ENCODE measurements at places on chromosomes 13 and 19.

- DNase-seq, result no peak
Observed at GRCh38 chr13:60759499-60759898, 362.5 kb downstream of the TDRD3 start.

- DNase-seq, result no peak
Observed at GRCh38 chr13:45194081-45194939, 6.5 kb downstream of the KCTD4 start.

DNA sequence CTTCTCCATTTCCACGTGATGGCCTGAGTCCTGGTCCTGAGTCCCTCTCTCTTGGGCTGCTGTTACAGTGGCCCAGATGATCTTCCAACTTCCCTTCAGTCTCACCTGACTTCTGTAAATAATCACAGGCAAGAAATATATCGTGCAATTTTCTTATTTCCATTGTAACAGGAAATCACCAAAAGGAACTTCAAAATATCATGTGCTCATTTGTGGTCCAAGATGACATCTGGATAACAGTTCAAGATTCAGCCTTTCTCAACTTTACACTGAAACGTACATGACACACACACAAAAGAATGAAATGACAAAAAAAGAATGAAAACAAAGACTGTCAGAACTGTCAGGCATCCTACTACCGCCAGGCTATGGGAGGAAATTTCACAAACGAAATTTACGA lies 22.0 kb upstream of the RAP2A start:
- DNase-seq, result no peak

- no peak for DNase-seq
Observed at GRCh38 chr13:45119469-45119990, 780 bp upstream of the GTF2F2 start.

DNA sequence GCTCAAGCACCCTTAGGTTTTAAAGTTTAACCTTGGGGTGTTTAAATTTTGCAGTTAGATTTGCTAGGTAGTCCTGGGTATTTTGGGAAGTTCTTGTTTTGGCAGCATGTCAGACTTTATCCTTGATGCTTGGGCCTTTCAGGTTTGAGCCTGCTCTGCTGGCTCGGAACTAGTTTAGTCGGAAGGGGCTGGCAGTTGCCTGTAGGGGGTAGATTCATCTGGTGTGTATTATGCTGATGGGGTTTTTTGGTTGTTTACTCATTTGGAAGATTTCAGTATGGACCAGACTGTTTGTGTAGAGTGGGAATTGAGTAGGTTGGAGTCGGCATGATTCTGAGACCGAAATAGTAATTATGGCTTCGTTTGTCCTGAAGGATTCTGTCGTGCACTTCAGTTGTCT lies 15.1 kb downstream of the ILF3 start:
- no peak for DNase-seq

GRCh38 chr19:12786141-12786870 lies 5.0 kb upstream of the JUNB start:
- DNase-seq, result no peak

- DNase-seq, result peak; percentile 92
Observed at GRCh38 chr19:47274891-47275761, 441 bp downstream of the INAFM1 start.

- no peak for DNase-seq
Observed at GRCh38 chr19:10776900-10777650, 58.9 kb downstream of the TMED1 start.

DNA sequence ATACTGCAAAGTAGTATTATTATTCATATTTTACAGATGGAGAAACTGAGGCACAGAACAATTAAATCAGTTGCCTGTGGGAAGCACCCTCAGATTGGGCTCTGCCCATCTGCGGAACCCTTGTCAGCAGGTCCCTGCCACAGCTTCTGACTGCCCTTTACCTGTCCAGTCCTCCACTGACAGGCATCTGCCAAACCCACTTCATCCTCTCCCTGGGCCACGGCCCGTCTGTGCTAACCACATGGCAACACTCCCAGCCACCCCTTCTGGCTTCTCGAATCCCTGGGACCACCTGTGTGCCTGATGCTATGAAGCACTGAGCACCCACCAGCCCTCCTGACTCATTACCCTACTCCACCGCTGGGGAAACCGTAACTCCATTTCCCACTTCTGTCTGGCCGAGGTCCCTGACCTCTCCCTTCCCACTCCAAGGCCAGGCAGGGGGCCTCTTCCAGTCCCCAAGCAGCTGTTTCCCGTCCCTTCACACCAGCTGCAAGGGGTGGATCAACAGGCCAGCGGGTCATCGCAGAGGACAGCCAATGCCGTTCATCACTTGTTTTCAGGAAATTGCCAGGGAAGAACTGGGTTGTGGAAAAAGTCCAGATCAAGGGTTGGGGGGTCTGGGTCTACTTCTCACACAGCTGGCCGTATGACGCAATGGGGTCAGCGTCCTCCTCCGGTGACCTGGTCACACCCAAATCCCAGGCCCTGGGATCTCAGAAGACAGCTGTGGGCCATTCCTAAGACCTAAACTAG lies 2.5 kb downstream of the KANK3 start:
- no peak for DNase-seq

GRCh38 chr13:105952233-105952972 lies 583.1 kb downstream of the EFNB2 start:
- DNase-seq, result no peak

DNA sequence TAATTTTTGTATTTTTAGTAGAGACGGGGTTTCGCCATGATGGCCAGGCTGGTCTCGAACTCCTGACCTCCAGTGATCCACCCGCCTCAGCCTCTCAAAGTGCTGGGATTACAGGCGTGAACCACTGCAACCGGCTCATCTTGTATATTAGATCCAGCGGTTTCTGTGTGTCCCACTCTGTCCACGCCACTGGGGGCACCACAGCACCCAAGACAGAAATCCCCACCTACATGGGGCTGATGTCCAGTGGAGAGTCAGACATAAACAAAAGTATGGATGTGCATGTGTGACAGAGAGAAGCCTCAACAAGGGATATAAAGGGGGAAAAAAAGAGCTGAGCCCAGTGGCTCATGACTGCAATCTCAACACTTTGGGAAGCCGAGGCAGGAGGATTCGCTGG lies 65.8 kb upstream of the ADGRE5 start:
- no peak for DNase-seq

DNA sequence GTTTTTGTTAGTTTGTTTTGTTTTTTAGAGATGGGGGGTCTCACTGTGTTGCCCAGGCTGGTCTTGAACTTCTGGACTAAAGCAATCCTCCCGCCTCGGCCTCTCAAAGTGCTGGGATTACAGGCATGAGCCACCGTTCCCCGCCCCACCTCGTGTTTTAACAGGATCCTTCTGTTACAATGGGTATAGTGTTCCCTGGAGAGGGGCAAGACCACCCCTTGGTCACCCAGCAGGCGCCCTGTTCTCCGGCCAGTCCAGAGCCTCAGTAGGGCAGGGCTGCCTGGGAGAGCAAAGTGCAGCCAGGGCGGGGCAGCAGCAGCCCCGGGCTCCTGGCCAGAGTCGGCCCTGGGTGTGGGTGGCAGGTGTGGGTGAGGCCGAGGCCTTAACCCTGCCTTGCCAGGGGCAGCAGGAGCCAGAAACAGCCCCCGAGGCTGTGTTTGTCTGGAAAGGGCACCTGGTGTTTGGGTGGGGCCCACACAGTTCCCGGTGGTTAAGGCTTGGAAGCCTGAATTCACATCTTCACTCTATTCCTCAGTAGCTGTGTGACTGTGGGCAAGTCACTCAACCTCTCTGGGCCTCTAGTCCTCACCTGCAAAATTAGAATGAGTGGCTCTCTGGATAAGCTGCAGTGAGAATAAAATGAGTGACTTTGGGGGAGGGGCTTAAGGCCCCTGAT lies 7.2 kb downstream of the VASP start:
- no peak for DNase-seq

GRCh38 chr19:41753936-41754529 lies 1.3 kb upstream of the CEACAM6 start:
- no peak for DNase-seq

- no peak for DNase-seq
Observed at GRCh38 chr19:49855676-49856573, 5.0 kb downstream of the PTOV1 start.

- DNase-seq, result no peak
Observed at GRCh38 chr19:16908759-16909158, 20.0 kb downstream of the F2RL3 start.

- DNase-seq, result no peak
Observed at GRCh38 chr13:79393564-79394249, 12.3 kb downstream of the RBM26 start.

- no peak for DNase-seq
Observed at GRCh38 chr13:27293076-27293691, 22.6 kb downstream of the RASL11A start.

DNA sequence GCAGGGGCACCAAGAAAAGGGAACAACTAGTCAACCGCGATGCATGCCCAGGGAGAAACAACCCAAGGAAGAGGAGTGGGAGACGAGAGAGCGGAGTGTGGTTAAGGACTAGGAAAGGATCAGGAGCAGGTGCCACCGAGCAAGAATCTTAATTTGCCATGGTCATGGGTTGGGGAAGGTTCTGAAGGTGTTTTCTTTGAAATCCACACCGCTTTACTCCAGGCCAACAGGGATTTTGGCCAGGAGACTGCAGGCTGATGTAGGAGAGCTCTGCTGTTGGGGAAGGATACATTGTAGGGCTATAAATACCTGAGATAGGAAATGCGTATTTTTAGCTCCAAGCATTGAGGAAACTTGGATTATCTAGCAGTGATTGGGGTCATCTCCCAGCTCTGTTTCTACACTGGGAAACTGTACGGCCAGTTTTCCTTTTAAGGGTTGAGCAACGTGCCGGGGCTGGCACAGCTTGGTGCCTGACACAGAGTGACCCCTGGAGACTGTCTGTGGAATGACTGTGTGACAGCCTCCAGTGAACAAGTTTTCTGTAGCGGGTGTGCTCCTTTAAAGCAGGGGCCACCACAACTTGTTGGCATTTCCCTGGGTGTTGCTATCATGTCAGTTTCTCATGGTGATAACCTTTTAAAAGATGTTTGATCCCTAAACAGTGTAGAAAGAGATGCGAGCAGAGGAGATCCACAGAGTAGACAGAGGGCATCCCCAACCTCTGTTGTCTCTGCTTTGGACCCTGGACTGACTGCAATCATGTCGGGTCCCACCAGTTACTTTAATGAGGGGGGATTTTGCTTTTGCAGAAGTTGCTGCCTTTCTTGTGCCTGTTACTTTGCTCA lies 34.3 kb downstream of the ZNF536 start:
- no peak for DNase-seq

GRCh38 chr19:35254341-35255297 lies 5.8 kb downstream of the LSR start:
- DNase-seq, result peak; percentile 68

DNA sequence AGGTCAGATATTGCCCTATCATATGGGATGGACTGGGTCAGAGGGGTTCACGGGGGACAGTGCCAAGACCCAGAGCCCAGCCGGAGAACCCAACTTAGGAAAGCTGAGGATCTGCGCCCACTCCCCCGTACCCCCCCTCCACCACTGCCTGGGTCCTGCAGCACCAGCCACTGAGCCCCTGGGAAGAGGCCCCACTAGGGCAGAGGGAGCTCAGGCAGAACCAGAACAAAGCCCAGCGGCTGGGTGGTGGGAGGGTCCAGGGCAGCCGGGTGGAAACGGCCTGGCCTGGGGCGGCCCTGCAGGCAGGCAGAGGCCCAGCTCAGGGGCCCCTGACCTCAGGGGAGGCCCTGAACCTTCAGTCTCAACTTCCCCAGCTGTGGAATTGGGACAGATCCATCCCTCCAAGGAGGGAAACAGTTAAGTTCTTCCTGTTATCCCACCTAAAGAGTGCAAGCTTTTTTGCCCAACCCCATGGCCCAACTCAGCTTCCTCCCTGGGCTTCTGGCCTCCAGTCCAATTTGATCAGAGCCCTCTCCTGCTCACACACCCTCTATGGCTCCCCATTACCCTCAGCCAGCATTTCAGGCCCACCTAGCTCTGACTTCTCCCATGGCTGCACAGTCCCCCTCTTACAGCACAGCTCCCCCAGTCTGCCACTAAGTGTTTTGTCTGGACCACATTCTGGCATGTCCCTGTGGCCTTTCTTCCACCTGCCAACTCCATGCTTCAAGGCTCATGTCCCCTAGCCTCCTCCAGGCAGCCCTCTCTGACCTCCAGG lies 3.1 kb downstream of the NR2F6 start:
- DNase-seq, result no peak

DNA sequence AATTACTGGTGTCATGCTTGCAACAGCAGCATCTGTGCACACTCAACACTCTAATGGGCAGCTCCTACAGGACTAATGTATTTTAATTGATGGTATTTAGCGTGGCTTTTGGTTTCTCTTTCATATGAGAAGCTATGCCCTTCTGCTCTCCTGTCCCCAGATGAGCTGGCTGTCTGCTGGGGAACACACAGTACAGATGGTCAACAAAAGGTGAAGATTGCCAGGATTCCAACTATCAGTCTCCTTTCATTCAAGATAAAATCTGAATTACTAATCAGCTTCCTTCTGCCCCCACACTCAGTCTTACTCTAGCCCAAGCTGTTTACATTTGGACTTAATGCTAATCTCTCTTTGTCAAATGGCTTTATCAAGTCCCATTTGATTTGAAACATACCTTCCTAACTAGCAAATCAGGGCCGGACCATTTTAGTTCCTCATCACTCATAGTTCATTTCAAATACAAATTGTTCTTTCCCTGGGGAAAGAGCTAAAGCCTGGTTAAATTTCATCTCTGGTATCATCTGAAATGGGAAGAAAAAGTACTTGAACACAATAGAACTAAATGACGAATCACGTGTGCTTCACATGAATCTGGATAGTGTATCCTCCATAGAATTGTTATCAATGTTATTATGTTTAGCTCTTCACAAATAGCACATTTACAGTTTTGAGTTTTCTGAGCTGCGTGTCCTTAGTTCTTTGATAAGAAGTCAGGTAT lies 988.0 kb downstream of the PCDH17 start:
- no peak for DNase-seq

GRCh38 chr13:50511877-50512341 lies 331.6 kb downstream of the DLEU7 start:
- DNase-seq, result no peak

GRCh38 chr13:44437356-44438233 lies 64.0 kb downstream of the SERP2 start:
- no peak for DNase-seq
